ENCODE measurements at places on chromosomes 6 and 20.

DNA sequence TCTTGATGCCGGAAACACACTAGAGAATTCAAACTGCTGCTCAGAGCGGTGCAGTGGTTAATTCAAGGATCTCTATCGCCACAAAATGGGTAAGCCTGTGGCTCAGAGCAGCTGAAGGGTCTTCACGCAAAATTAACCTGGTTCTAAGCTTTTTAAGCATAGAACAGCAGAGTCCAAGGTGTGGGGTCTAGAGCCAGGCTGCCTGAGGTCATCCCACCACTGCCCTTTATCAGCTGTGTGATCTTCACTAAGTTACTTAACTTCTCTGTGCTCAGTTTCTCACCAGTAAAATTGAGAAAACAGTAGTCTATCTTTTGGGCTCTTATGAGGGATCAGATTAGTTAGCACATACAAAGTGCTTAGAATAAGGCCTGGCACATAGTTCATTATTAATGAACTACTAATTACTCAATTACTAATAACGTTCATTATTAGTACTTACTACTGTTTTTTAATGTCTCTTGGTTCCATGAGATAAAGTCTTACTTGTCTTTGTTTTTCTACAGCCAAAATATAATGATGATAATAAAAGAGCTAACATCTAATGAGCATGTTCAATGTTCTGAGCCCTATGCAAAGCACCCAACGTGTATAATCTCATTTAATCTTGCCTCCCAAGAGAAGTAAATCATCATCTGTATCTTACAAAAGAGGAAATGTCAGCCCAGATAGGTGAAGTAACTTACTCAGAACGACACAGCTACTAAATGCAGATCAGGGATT is 92.9 kb downstream of the NFATC2 start:
- no peak for DNase-seq

GRCh38 chr6:137197684-137198645 is 21.2 kb downstream of the IFNGR1 start:
- DNase-seq = no peak

DNA sequence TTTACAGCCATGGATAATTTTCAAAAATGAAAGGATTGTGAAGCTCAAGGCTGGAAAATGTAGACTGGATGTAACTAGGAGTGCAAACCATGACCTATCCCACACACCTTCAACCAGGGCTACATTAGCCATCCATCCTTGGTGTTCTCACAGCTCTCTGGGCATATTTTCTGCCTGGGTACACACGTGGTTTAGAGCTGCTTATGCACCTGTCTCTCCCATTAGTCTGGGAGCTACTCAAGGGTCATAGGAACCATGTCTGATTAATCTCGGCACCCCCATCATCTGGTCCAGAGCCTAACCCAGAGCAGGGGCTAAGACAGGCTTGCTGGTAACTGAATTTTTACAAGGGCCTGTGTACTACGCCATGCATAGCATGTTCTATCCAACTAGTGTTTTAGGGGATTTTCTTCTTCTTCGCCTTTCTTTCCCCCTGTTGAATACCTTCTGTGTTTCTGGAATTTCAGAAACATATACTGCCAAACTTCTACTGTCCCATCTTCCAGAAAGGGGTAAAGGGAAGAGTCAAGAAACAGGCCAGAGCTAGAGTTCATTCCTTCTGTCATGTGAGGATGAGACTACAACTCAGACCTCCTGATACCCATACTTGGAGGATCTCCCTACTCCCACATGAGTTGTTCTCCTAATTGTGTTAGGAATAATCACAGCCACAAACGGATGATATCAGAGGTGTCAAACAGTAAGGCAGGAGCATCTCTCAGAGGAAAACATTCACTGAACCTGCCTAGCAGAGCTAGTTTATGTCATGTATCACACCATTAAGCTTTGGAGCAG is 25.4 kb upstream of the FAM83C start:
- no peak for DNase-seq

- no peak for DNase-seq
These were observed 15.6 kb downstream of the PPP1R10 start for GRCh38 chr6:30601436-30601814.

- no peak for DNase-seq
These were observed 21.8 kb upstream of the FOXQ1 start for GRCh38 chr6:1290086-1290485.

DNA sequence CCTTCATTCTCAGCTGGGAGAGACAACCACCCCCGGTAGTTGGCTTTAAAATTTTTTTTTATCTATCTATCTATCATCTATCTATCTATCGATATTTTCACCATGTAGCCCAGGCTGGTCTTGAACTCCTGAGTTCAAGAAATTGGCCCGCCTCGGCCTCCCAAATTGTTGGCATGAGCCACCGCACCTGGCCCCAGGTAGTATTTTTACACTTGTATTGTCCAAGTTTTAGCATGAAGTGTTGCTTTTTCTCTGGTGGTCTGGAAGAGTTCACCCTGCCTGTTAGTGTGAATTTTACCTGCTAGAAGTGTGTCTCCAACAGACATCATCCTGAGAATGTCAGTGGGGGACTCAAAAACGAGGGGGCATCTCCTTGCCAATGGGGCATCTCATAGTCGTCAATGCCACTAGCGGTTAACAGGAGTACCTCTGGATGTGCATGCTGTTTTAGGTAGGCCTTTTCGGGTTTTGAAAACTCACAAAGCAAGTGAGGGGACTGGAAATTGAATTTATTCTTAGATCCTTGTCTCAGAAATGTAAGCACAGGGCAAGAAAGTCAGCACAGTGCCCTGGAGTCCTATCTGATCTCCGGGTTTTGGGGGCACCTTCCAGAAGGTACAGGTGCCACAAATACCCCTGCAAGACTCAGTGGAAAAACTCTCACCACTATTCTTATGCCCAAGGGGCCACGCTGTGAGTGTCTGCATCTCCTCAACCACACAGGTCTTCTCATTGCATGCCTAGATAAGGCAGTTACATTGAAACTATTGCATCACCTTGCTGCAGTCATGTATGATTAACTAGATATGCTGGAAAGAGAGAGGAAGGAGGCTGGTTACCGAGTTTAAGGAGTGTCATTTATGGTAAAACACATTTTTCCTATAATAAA is 37.1 kb downstream of the TNFAIP3 start:
- no peak for DNase-seq

DNA sequence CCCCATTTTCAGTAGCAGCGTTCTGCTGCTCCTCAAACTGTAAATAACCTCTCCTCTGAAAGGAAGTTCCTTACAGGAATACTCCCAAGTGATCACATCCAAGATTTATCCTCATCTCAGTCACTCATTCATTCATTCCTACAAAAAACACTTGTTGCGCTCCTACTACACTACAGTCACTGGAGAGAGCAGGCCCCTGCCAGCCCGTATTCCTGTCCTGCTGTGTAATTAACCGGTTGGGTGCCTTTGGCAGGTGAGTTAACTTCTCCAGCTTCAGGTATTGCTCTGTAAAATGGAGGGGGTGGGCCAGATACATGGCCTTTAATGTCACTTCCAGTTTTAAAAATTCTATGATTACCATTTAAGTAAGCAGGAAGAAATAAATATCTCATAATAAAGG is 15.0 kb upstream of the ZBTB24 start:
- no peak for DNase-seq

- no peak for DNase-seq
These were observed 75.4 kb upstream of the LAMA2 start for GRCh38 chr6:128807577-128807976.

DNA sequence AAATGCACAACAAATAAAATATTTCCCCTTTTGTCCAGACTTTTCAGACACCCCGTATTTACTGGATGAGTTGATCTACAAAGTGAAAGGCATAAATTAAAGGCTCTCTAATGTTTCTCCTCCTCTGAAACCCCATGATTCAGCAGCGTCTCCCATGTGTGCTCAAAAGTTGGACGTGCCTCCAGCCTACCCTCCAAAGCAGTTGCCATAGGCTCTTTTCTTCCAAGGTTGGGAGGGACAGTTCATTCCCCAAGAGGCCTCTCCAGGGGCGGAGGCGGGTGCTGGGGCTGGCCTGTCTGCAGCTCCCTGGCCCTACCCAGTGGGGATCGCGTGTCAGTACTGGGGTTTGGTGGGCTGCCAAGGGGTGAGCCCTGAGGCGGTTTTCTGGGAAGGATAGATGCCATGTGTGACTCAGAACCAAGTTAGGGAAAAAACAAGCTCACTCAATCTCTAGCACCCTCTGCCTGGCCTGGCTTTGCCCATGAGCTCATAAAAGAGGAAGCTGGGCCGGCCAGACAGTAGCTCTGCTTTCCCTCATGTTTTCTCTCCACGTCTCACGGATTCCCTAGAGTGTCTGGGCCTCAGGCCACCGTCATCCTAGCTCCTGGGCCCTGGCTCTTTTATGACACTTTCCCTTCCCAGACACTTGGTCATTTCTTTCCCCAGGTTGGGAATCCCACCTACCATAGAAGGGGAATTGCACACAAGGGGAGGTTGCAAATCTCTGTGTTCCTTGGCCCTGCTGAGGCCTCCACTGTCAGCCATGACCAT is 8.0 kb upstream of the IER3 start:
- no peak for DNase-seq

GRCh38 chr6:22875845-22876244 is 306.5 kb downstream of the HDGFL1 start:
- no peak for DNase-seq

GRCh38 chr6:21003780-21004541 is 469.7 kb downstream of the CDKAL1 start:
- DNase-seq = peak; percentile 25

DNA sequence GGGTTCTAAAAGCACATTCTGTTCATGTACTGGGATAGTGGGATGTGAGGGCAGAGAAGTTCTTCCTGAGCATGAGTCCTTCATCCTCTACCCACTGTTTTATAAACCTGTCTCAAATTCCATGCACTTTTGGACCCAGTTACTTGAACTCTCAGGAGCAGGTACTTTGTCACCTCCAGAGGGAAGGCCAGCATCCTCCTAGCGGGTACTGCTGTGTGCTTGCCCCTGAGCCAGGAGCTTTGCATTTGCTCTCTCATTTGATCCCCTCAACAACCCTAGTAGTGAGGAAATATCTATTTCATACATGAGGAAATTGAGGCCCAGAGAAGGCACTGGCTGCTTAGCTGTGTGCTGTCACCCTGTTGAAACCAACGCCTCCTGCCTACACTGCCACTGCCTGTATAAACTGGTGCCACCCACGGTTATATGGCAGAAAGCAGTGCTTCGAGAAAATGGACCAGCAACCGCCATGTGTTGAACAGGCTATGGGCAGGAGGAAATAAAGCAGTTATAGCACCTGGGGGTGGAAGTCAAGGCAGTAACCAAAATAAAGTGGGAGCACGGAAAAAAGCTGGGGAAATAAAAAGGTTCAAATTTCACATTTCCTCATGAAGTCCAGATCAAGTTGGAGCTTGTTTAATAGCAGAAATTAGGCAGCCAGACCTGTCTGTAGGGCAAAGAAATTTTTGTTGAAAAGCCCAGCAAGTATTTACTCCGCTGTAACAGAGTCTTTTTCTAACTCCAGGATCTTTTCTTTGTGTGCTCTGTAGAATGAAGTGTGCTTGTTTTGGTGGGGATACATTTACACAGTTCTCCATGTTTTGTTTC is 38.0 kb downstream of the KLHL31 start:
- DNase-seq = no peak

DNA sequence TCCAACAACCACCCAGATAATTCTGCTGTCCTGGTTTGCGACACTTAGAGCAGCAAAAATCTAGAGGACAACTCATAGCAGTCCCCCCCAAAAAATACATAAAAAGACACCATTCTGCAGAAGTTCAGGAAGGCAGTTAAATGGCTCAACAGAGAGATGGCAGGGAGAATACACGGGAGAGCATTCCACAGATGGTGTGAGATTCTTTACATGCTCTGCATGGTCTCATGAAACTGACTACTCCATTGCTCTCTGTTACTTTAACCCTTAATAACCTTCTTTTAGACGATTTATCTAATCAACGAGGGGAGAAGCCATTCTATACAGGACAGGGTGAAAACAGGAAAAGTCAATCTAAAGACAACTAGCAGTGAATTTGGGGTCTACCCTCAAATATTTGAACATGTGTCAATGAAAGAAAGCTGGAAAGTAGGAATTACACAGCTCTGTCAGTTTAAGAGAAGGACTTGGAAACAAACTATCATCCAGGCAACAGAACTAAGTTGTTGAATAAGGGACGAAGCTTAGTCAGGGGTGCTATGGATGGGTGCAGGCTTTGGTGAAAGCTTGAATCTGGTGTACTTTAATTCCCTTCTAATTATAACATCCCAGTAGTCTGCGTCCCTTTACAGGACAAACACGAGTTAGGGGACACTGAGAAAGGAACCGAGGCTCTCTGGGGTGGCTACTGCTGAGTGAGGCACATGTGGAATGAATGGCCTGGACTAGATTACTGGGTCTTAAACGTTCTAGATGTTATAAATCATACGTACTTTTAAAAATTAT is 5.1 kb downstream of the PERP start:
- DNase-seq = no peak

DNA sequence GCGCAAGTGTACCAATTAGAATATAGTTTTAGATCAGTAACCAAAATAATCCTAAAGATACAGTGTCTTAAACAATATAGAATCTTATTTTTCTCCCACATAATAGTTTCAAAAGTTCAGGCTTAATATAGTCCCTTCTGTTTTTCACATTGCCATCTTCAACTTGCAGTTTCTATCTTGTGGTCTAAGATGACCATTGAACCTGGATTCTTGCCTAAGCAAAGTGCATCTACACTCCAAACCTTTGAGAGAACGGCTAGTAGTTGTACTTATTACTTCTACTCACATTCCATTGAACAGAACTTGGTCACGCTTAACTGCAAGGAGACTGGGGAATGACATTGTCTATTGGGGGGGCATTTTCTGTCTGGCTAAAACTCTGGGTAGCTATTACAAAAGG is 373.0 kb downstream of the LMBRD1 start:
- no peak for DNase-seq

DNA sequence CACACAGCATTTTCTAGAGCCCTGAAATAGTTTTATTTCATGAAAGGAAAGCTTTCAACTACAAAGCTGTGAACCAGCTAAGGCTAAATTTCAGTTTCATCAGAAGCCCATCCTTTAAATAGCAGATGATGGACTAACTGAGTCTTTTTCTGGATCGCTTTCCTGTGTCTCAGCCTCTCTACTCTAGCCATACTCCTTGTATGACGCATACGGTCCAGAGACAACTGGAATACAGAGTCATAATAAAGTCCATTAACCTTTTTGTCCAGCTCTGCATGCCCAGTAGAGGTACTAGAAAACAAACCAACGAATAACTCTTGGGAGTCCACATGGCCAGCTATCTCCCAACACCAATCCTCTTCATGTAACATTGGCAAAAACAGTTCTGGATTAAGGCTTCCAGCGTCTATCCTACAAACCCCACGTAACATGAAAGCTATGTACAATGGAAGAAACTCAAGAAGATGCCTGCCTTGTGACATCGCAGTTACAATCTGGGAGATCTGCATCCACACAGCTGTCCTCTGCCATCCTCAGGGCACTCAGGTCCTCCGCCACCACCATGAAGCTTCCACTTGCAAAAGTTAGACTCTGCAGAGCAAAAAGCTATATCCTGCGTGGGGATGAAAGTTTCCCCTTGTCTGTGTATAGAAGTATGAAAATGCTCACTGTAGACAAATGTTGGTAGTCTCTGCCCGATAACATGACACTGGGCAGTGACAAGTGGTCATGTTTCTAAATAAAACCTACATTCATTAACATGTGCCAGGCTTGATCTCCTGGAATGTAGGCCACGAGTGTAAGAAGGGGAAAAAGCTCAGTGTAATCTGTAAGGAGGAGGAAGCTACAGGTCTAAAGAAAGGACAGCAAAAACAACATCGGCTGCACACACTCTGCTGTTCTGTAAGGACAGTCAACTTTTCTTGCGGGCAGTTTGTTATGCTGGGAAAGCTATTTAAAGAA is 360.4 kb downstream of the ESR1 start:
- no peak for DNase-seq
